T-helper 17 cell (primary cell): ENCODE measurements at places on chromosomes 5 and 9. TPM values are rescaled to one million over a fixed set of nuclear protein-coding genes. Genes with fewer than 3 reads are reported as not detected.

DNA sequence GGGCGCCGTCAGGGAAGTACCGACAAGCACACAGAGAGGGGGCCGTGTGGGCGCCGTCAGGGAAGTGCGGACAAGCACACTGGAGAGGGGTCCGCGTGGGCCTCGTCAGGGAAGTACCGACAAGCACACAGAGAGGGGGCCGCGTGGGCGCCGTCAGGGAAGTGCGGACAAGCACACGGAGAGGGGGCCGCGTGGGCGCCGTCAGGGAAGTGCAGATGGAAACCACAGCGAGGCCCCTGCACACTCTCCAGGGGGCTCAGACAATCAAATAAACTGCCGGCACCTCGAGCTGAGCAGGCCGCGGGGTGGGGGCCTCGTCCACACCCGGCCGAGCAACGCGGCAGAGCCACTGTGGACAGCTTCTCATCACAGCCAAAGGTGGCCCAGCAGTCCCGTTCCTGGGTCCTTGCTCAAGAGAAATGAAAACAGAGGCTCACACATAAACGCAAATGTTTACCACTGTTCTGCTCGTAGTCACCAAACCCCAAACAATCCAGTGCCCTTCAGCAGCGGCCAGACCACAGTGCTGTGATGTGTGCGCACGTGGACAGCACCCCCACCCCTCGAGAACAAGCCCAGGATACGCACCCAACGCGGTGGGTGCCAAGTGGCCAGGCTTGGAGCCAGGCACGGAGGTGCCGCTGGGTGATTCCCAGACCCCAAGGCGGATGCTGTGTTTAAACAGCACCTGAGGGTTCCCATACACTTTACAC is 24.7 kb downstream of the TPPP start:
- no peak for DNase-seq
- no peak overlapping the region for H3K4me3 ChIP-seq
- no peaks in the 10 kb centered on the region for H3K27me3 ChIP-seq
- peaks cover 6% of the 10 kb centered on the region for H3K36me3 ChIP-seq

DNA sequence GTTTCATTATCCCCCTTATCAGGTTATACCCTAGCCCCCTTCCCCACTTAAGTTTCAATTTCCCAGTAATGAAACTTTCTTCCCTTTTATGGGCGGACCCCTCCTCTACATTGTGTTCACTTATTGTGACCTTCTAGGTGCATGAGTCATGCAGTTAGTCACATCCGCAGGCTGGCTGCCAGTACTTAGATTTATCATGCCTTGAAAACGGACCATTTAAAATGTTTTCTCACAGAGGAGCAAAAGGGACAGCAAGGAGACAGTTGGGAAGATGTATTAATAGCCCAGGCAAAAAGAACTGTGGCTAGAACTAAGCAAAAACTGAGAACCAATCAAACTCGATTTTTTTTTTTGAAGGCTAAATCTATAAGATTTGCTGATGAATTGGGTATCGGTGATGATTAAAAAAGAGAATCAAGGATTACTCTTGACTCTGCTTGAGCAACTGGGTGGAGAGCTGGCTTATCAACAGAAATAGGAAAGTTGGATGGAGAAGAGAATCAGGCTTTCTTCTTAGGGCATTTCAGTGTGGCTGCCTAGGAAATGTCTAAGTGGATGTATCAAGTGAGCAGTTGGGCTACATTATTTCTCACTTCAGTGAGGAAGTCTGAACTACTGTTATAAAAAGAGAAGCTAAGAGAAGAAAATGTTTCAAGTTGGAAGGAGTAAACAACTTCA is 615.0 kb downstream of the HINT1 start:
- no peaks in the 10 kb centered on the region for H3K4me1 ChIP-seq
- no peak overlapping the region for H3K4me3 ChIP-seq
- no peak for DNase-seq

DNA sequence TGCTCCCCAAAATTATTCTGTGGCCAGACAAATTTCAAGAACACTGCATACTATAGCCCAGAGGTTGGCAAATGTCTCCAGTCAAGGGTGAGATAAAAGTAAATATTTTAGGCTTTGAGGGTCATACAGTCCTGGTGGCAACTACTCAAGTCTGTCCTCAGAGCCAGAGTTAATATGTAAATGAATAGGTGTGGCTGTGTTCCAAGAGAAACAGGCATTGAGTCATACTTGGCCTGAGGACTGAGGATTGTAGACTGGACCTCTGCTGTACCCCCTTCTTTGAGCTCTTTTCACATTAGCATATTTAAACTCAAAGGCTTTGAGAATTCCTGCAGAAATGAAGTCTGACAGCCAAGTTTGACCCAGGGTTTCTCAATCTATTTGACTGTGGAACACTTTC is 129.2 kb upstream of the PTCH1 start:
- peaks cover 5% of the 10 kb centered on the region for H3K4me1 ChIP-seq
- DNase-seq = no peak
- no peak overlapping the region for H3K4me3 ChIP-seq
- H3K27me3 ChIP-seq = no peaks in the 10 kb centered on the region
- H3K36me3 ChIP-seq = no peaks in the 10 kb centered on the region

DNA sequence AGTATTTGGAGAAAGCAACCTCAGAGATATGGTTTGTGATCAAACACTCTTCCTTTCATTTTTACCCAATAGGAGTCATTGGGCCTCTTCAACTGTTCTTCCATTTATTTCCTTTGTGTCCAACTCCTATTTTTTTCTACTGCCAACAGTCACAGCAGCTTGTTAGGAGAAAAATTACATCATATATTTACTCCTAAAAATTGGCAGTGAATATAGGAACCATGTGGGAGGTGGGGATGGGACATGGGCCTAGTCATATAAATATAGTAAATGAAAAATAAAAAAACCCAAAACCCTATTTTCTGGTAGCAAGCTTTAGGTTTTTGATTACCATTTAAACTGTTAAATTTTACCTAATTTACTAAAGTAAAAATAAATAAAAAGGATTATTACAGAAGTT is 134.9 kb upstream of the MPDZ start:
- DNase-seq = no peak
- no peak overlapping the region for H3K4me3 ChIP-seq
- no peaks in the 10 kb centered on the region for H3K27me3 ChIP-seq
- no peaks in the 10 kb centered on the region for H3K4me1 ChIP-seq
- no peak overlapping the region for H3K27ac ChIP-seq

- no peaks in the 10 kb centered on the region for H3K27me3 ChIP-seq
- H3K4me3 ChIP-seq = no peak overlapping the region
- DNase-seq = no peak
- no peaks in the 10 kb centered on the region for H3K36me3 ChIP-seq
- H3K4me1 ChIP-seq = no peaks in the 10 kb centered on the region
Observed at GRCh38 chr9:87781331-87781730, 55.4 kb downstream of the CTSL start.

DNA sequence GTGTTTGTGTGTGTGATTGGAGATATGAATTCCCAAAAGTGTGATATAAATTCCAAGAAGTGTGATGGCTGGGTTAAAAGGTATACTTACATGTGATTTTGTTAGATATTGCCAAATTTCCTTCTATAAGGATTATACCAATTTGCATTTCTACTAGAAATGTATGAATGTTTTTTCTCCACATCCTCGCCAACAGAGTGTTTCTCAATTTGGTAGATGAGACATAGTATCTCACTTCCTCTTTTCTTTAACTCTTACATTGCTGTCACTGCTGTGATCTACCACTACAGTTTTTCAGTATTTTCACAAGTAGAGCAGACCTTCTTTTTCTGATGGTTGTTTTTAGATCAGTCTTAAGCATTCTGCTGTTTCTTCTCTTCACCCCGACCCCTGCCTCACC is 111.3 kb downstream of the FER start:
- no peaks in the 10 kb centered on the region for H3K36me3 ChIP-seq
- H3K4me1 ChIP-seq = peaks cover 7% of the 10 kb centered on the region

The DEPDC1B gene
- total RNA-seq = 1.4 TPM

GRCh38 chr5:146249801-146250200 is 46.4 kb downstream of the RBM27 start:
- H3K4me3 ChIP-seq = no peak overlapping the region
- no peaks in the 10 kb centered on the region for H3K27me3 ChIP-seq
- H3K27ac ChIP-seq = no peak overlapping the region
- H3K4me1 ChIP-seq = peaks cover 22% of the 10 kb centered on the region
- H3K36me3 ChIP-seq = peaks cover 11% of the 10 kb centered on the region
- no peak for DNase-seq
